Stimulated activated CD8-positive, alpha-beta memory T cell treated with anti-CD3 and anti-CD28 coated beads, Interleukin-7, amount 100 ng/mL, for 4 hours (primary cell): ENCODE measurements at places on chromosomes 12 and 14.

DNA sequence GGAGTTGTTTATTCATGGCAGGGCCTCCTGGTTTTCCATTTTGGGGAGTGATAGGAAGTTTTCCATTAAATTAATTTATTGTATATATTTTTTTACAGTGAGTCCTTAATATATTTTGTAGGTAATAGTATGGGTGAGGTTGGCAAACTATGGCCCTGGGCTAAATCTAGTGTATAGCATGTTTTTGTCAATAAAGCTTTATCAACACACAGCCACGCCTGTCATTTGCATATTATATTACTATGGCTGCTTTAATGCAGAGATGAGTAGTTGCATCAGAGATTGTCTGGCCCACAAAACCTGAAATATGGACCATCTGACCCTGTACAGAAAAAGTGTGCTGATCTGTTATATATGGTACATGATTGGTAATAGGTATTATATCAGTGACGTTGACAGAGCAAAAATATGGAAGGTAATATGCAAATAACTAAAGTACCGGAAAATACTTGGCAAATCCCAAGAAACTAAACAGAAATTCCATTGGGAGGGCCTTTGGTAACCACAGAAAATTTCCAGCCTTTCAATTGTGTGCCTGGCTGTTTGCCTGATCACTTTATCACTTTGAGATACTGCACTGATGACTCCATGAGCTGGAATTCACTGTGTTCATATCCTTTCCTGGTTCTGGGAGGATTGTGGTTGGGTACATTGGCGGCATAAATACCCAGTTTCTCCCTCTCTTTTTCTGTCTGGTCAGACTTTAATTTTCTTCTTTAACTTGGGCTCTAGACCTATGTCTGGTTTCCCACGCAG lies 61.7 kb upstream of the RFLNA start:
- no peak for DNase-seq

DNA sequence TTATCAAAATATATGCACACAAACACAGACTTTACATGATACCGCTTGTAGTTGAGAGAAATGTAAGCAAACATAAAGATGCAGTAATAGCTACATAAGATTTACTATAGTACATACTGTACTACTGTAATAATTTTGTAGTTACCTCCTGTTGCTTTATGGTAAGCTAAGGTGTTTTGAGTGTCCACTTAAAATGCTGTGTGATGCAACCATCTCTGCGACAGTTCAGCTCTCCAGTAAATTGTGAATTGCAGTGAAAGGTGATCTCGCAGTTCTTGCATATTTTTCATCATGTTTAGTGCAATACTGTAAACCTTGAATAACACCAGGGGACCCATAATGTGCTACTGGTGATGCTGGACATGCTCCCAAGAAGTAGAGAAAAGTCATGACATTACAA lies 21.6 kb downstream of the ZC3H14 start:
- DNase-seq: no peak

- DNase-seq: no peak
Measured at GRCh38 chr12:118175823-118176447, 40.0 kb downstream of the PEBP1 start.

- no peak for DNase-seq
Measured at GRCh38 chr12:62844915-62845314, 90.0 kb downstream of the PPM1H start.

DNA sequence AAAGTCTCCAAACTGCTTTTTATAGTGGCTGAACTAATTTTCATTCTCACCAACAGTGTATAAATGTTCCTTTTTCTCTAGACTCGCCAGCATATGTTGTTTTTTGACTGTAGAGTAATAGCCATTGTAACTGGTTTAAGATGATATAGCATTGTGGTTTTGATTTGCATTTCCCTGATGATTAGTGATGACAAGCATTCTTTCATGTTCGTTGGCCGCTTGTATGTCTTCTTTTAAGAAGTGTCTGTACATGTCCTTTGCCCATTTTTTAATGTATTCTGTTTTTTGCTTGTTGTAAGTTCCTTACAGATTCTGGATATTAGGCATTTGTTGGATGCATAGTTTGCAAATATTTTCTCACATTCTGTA lies 404.9 kb downstream of the FLRT2 start:
- no peak for DNase-seq

DNA sequence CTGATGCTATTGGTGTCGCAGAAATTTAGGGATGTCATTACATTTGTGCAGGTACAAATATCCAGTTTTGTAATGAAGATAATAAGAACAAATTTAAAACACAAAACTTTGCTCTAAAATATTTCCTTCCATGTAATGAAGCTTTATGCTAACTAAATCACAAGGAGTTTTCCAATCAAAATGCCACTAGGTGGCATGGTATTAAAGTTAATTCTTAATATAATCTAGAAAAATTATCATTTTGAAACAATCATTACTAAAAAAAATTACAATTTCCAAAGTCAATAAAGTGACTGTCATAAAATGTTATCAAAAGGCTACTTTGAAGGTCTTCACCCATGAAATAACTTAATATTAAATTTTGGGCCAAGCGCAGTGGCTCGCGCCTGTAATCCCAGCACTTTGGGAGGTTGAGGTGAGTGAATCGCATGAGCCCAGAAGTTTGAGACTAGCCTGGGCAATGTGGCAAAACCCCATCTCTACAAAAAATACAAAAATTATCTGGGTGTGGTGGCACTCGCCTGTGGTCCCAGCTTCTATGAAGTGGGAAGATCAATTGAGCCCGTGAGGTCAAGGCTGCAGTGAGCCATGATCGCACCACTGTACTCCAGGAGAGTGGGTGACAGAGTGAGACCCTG lies 77.4 kb downstream of the KIF21A start:
- no peak for DNase-seq

GRCh38 chr14:66378712-66379505 lies 107.3 kb upstream of the CCDC196 start:
- DNase-seq: no peak

- DNase-seq: no peak
Measured at GRCh38 chr12:93373961-93374656, 3.6 kb upstream of the NUDT4 start.

DNA sequence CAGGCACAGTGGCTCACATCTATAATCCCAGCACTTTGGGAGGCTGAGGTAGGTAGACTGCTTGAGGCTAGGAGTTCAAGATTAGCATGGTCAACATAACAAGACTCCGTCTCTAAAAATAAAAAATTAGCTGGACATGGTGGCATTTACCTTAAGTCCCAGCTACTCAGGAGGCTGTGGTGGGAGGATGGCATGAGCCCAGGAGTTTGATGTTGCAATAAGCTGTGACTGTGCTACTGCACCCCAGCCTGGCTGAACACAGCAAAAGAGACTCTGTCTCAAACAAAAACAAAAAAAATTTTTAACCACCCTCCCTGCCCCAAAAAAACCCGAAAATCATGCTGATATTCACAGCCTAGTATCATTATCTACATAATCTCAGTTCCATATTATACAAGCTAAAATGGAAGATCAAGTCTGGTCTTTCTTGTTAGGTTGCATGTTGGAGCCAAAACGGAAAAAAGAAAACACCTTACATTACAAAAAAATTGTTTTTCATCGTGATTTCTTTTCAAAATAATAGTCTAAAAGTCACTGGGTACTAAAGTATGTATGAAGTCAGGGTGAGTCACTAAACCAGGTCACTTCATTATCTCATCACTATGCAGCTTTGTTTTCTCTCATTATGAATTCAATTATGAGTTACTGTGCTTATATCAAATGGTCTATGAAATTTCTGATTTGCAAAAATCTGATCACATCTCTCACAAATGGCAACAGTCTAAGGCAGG lies 13.8 kb downstream of the GXYLT1 start:
- DNase-seq: no peak

DNA sequence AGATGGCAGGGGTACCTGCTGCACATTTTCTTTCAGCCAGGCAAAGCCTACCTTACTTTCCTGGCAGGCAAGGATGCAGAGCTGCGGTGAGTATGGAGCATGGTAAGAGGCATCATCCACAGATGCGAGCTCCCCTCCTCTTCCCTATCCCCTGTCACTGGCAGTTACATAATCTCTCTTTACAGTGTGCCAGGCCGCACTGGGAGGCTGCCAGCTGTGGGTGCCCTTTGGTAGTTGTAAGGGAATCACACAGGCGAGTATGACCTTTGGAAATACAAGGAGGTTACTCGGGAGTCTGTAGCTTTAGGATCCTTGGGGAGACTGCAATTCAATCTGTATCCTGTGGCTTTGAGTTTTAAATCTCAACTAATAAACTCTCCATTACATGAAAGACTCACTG lies 132.5 kb downstream of the KTN1 start:
- DNase-seq: no peak

GRCh38 chr12:44571006-44571550 lies 305.0 kb downstream of the NELL2 start:
- no peak for DNase-seq

DNA sequence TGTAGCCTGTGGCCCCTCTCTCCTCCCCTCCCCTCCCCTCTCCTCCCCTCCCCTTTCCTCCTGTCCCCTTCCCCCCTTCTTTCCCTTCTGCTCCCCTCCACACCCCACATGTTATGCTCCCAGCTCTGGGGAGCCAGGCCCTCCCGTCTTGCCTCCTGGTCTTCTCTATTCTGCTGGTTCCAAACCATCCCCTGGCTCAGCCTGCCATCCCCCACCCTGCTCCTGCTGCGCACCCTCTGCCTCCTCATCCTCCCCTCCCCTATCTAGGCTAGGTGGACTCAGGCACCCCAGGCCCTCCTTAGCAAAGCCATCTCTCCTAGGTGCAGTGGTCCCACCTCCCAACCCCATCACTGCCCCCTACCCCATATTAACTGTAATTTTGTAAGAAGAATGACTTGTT lies 99.5 kb downstream of the CALM1 start:
- no peak for DNase-seq

DNA sequence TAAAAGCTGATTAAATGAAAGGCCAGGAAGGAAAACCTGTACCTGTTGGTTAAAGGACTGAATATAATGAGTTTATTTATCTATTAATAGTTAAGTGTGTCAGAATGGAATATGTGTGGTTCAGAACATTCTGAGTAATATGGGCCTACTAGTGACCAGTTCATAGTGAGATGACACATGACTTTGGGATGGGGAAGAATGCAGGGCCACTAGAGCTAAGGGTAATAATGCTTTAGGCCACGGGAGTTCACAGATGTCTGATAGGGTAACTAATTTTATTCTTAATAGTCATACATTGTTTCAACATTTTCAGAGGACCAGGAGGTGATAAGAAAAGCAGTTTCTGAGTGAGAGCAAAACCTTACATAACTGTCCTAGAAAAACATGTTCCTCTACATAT lies 247.8 kb upstream of the OR4E1 start:
- no peak for DNase-seq

DNA sequence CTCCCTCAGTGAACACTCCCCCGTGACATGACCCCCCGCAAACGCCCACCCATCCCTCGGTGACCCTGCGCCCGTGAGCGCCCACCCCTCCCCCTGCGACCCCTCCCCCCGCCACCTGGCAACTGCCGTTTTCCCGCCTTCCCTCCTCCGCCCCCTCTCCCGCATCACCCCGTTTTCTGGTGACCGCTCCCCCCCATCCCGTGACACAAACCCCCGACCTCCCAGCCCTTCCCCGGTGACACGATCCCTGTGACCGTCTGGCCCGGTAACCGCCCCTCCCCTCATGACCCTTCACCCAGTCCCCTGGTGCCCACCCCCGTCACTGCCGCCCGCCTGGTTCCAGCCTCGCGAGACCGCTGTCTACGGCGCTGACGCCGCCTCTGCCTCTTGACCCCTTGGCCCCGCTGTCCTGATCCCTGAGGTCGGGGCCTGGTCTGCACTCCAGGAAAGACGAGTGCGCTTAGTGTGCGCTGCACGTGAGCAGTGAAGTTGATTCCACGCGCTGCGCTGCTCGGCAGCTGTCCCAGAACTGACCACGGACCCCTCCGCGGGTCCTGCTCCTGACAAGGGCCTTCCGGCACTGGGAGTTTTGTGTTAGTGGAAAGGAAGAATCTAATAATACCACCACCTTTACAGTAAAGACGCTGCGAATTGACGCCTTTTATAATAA lies 59.4 kb downstream of the DDX51 start:
- peak; percentile 8 for DNase-seq

DNA sequence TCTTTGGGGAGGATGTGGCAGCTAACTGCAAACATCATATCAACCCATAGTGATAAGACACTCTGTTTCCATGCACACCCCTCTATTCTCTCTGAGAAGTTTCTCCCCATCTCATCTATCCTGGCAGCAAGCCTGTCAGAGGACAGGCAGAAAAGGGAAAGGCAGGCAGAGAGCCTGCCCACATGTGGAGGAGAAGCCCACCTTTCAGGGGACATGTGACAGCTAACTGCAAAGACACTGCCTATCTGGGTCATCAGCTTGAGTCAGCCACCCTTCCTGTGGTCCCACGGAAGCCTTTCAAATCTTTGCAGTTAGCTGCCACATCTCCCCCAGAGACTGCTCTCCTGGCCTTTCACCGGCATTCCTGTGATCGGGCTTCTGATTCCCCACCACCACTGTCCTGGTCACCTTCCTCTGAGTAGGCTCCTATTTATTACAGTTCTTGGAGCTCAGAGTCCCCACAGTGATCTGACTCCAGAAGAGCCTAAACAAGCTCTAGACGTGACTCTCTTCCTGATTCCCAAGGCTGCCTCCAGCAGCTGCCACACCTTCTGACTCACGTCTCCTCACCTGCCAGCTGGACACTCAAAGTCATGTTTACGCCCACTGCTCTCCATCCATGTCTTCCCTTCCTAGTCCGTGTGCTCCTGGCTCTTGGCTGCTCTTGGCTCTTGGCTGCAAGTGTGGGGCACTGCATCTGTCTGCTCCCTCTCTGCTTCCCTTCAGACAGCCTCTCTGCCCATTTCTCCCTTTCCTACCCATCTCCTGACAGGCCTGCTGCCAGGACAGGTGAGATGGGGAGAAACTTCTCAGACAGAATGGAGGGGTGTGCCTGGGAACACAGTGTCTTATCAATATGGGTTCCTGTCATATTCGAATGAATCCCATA lies 7.5 kb upstream of the KRT1 start:
- DNase-seq: no peak
